ENCODE measurements at places on chromosomes 13 and 19.

DNA sequence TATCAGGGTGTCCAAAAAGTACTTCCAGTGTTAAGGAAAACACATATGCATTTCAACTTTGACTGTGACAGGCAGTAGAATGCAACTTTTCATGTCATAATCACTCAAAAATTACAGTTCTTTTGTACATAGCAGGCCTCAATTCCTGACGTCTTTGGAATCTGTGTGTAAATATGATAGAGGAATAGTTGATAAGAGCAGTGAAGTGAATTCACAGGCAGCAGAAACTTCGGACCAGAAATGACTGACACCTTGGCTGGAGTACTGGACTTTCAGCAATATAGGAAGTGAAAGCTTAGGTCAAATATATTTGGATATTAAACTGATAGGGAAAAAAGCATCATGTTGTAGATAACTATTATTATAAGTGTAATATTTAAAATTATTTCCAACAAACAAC lies 1741.2 kb upstream of the PCDH20 start:
- no peak for DNase-seq

DNA sequence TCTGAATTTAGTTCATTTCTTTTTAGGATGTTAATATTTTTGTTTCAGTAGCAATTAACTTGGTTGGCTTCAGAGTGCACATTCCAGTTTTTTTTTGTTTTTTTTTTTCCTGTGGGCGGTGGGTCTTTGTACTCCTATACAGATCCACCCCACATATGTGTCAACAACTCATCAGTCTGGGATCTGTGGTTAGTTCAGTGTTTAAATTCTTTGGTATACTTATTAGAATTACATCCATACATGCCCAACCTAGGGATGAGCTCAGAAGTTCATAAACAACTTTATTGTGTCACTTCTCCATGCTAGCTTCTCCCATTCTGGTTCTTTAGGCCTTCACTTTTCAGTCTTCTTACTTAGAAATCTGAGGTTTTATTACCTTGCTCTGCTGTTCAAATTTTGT lies 50.9 kb downstream of the PCCA start:
- DNase-seq: no peak

DNA sequence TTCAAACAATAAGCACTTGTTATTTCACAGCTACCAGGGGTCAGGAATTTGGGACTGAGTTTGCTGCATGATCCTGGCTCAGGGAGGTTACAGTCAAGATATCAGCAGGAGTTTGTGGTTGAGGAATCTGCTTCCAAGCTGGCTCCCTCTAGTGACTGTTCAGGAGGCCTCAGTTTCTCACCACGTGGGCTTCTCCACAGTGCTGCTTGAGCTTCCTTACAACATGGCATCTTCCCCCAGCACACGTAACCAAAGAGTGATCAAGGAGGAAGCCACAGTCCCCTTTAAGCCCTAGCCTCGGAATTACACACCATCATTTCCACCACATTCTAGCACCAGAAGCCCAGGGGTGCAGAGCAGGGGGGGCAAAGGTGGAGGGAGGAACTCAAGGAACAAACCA lies 28.8 kb downstream of the CELF5 start:
- DNase-seq: peak; percentile 40

GRCh38 chr13:109773786-109774185 lies 12.6 kb downstream of the IRS2 start:
- no peak for DNase-seq

- no peak for DNase-seq
These were observed 23.3 kb downstream of the UFM1 start for GRCh38 chr13:38372820-38373383.

GRCh38 chr19:38544569-38545315 lies 73.0 kb downstream of the MAP4K1 start:
- peak; percentile 62 for DNase-seq

GRCh38 chr13:34116651-34117050 lies 298.7 kb downstream of the RFC3 start:
- DNase-seq: no peak

DNA sequence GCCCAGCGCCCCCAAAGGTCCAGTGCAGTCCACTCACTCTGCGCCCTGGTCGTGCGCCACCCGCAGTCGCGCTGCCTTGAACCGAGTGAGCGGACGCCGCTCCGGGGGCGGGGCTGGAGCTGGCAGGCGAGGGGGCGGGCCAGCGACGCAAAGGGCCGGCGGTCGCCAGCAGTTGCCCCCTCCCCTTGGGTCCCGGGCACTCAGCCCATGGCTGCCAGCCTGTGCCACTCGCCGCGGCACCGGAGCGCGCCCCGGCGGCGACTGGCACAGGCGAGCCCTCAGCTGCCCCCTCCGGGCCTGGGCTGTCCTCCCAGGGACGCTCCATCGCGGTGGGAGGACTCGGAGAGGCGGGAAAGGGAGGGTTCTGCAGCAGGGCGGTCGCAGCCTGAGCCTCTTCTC lies at the start of gene S1PR5:
Gene S1PR5 (minus strand): TSS at position 87 of the 399 bp plus-strand sequence. CDS start 2,436 bp downstream, outside the sequence.
- DNase-seq: peak; percentile 46

GRCh38 chr13:59721926-59722910 lies 441.5 kb downstream of the DIAPH3 start:
- no peak for DNase-seq

- DNase-seq: no peak
These were observed 5.8 kb downstream of the ZNF30 start for GRCh38 chr19:34932494-34932893.

DNA sequence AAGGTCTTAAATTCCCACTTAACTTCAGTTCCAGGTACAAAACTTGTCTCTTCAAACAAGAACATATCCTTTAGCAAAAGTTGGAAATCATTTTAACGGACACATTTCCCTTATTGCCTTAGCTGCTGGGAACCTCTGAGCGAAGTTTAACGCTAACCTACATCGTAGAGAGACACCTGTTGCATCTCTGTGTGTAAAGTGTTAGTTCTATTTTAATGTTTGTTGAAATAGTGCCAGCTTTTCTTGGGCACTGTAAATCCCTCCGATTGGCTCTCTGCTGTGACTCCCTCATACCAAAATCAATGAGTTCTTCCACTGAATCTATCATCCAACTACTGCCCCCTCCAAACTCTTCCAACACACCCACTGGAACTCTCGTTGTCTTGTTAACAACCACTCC lies 2.3 kb upstream of the HIF3A start:
- DNase-seq: no peak

DNA sequence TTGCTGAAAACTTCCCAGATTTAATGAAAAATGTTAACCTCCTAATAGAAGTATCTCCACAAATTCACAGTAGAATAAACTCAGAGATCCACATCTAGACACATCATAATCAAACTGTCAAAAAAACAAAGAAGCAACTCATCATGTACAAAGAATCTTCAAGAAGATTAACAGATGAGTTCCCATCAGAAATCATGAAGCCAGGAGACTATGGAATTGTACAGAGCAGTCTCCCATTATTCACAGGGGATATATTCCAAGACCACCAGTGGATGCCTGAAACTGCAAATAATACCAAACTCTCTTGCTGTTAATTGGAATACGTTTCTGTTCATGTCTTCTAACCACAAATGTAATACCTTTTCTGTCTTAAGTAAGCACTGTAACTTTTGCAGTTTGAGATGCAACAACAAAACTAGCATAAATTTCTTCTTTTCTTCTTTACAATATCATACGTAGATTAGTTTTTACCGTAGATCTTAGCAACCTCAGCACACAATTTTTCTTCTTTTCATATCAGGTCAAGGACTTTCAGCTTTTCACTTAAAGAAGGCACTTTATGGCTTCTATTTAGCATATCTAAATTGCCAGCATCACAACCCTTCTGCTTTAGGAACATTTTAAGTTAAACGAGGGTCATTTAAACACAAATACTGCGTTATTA lies 70.3 kb upstream of the MIR17HG start:
- DNase-seq: no peak

DNA sequence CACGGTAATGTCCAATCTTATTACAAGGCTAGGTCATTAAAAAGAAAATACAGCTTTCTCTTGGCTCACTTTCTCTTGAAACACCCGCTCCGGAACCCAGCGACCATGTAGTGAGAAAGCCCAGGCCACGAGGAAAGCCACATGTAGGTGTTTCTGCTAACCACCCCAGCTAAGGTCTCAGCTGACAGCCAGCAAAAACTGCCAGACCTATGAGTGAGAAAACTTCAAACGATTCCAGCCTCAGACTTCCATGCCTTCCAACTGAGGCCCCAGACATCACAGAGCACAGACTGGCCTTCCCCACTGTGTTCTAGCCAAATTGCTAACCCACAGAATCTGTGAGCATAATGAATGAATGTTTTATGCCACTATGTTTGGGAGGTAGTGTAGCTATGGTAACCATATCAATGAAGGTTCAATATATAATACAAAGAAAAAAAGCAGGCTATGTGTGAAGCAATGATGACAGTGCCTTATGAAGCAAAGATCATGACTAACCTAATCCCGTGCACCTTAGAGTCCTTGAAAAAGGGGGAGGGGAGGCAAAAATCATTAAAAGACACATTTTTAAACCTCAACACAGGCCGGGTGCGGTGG lies 11.9 kb upstream of the TPTE2 start:
- no peak for DNase-seq

DNA sequence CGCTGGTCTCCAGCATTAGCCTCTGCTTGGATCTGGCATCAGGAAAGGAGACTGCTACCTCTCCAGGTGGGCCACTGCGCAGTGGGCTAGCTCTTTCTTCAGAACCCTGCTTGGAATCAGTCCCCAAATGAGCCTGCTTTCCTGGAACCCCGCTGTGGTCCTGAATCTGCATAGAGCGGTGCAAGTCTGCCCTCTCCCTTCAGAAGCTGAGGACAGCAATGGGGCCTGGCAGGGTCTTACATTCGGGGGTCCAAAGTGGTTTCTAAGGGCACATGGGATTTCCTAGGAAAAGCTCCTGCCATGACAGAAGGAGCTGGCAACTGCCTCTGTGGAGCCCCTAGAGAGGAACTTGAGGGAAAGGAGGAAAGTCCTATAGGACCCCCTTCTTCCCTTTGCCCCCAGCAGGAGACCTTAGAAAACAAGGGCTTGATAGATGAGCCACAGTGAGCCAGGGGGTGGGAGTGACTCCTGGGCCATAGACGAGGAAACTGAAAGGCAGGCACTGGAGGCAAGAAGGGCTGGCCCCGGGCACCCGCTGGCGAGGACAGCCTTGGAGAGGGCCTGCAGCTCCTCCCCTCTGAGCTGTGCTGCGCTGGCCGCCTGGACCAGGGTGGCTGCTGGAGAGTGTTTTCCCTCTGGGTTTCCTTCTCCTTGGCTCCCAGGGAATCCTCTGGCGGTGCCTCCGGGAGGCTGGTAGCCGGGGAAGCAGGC lies 1.4 kb upstream of the VSTM2B start:
- DNase-seq: no peak

DNA sequence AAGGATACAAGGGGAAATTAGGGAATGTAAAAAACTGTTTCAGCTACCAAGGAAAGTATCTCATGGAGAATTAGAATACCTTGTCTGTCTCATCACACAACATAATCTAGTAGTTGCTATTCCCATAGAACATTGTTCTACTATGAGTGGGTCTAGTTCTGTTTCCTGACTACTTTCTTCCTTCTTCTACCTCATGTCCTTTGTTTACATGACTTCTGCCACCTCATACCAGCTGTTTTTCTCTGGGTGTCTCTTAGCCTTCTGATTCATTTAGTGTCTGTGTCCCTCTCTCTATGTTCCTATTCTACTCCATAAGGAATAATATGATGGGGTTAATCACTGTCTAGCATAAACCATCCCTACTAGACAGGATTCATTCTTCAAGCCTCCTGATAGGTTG lies 887.3 kb downstream of the DIAPH3 start:
- no peak for DNase-seq
